ENCODE measurements at places on chromosomes 2 and 18. TPM values are rescaled to one million over a fixed set of nuclear protein-coding genes. Genes with fewer than 3 reads are reported as not detected.
A peak's percentile ranks its signal among the peaks of the same experiment; 100 is the strongest.

OTOF gene
- total RNA-seq: 0.24 TPM

FTCDNL1 gene
- total RNA-seq: 1.7 TPM

SRD5A2 gene
- not detected for total RNA-seq

STARD6 gene
- not detected for total RNA-seq

CD28 gene
- 11.0 TPM for total RNA-seq

REG3G gene
- total RNA-seq: 0.96 TPM

SLC4A5 gene
- total RNA-seq: 6.2 TPM

TCF7L1 gene
- total RNA-seq: 35.7 TPM

REG1B gene
- 3.8 TPM for total RNA-seq

ACTG2 gene
- 416 TPM for total RNA-seq

B4GALT6 gene
- total RNA-seq: 4.3 TPM

MREG gene
- total RNA-seq: 2.5 TPM

TOGARAM2 gene
- total RNA-seq: 0.65 TPM

TUBA4B gene
- not detected for total RNA-seq

DNA sequence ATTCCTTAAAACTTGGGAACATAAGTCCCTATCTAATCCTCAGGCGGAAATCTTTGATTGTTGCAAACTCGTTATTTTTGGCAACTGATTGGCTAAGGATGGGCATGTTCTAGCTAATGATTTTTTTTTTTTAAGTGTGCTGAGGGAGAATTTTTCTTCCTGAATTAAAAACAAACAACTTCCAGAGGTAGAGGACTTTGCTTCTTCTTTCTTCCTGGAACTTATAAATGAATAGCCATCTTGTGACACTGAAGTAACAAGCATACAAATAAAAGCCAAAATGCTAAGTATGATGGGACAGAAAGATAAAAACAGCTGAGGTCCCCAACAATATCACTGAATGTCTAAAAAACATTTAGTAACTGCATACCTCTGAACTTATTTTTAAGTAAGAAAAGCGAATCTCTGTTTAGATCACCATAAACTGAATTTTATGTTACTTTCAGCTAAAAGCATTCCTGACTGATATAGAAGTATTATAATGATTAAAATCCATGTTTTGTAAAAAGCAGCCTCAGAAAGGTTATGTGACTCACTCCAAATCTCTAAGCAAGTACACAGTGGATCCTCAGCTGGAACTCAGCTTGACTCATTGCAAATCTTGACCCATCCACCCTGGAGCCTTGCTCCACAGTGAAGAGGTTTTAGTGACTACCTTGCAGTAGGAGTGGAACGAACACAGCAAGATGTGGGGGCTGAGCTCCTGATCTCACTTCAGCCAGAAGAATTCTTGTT is 344.4 kb downstream of the CLIP4 start:
- no peak for DNase-seq

GRCh38 chr2:53584986-53585385 is 182.6 kb upstream of the CHAC2 start:
- DNase-seq: no peak

DNA sequence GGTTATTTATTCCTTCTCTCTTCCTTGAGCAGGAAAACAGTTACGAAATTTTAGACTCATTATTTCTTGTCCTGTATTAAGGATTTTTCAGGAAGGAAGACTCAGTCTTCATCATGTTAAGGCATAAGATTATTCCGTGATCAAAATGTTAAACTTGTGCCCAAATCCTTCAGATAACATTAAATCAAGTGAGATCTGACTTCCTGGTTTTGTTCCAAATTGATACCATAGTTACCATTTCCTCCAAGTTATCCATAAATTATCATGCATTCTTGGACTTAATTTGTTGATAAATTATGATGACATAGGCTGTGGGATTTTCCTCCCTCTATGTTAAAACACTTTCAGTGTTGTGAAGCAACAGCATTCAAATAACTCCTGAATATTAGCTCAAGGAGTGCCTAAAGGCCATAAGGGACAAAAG is 31.9 kb downstream of the EFEMP1 start:
- no peak for DNase-seq

DNA sequence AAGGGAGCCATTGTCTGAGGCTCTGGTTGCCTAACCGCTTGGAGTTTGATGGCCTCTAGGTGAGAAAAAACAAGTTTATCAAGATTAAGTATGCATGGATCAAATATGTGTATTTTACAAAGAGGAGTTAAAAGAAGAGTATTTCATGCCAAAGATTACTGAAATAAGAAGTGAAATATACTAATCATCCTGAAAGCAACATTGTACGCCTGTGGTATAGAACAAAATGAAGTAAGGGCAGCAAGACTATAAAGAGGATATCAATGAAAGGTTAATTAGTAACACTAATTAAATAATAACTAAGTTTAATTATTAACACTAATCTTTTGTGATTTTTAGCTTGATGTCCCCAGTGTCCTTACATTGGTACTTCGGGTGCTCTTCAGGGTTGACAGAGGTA is 276.7 kb downstream of the CALCRL start:
- no peak for DNase-seq

DNA sequence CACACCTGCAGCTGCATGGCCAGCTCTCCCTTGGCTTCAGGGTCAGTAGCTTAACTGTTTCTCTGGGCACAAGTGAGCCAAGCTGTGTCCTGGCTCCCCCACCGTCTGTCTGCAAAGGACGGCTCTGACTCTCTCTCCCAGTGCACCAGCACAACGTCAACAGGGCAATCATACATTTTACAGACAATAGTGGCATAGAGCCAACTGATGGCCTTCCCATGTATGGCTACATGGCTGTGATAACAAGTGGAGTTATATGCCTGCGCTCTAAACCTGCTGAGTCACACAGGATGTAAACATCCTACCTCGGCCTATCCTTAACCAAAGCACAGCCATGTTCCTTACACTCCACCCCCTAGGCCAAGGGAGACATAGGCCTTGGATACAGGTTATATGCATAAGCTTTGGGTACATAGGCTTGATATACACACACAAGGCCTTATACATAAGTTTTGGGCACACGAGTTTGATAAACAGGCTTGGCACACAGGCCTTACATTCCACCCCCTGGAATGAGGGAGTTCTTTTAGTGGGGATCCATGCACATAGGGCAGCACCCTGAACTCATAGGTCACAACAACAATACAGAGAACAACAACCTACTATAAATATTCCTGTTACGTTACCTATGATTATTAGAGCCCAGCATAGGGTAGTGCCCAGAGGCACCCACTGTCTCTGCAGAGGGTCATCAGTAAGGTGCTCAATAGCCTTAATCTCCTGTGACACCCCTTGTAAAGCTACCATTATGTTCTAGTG is 17.7 kb downstream of the PHOSPHO2 start:
- DNase-seq: no peak

- no peak for DNase-seq
These were observed 82.1 kb downstream of the UXS1 start for GRCh38 chr2:106111882-106112571.

GRCh38 chr2:64453770-64454385 is at the start of gene LGALSL:
TSS of gene LGALSL (plus strand) at chr2:64454162. CDS start at chr2:64454546, 384 bp downstream.
- peak; percentile 86 for DNase-seq

- DNase-seq: no peak
These were observed 8.6 kb downstream of the MREG start for GRCh38 chr2:216004697-216005283.

DNA sequence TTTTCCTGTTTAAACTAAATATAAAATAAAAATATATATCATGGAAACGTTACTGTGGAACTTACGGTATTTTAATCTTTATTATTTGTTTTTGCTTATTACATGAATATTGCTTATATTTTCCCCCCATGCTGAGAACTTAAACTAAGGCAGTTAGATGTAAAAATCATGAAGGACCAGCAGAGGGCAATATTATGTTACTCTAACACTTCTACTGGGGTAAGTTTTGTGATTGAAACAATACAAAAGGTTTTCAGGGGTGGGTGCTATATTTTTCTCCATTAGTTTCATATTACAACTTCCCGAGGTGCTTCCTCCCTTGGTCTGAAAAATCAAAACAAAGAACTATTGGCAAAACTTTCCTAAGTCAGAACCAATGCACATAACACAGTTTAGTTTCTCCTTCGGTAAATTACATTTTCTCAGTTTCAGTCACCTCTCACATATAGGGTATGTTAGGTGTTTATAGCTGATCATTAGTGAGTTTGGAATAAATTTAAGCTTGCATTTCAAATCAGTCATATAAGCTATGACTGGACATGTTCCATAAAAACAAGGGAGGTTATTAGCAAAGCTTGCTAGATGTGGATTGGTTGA is 54.8 kb downstream of the ZNF407 start:
- DNase-seq: no peak

GRCh38 chr2:181904022-181904632 is 12.6 kb downstream of the ITPRID2 start:
- no peak for DNase-seq

- DNase-seq: no peak
These were observed 181.0 kb upstream of the HNRNPA3 start for GRCh38 chr2:177031438-177032180.

- no peak for DNase-seq
These were observed 322.8 kb downstream of the RIT2 start for GRCh38 chr18:42792731-42793130.

DNA sequence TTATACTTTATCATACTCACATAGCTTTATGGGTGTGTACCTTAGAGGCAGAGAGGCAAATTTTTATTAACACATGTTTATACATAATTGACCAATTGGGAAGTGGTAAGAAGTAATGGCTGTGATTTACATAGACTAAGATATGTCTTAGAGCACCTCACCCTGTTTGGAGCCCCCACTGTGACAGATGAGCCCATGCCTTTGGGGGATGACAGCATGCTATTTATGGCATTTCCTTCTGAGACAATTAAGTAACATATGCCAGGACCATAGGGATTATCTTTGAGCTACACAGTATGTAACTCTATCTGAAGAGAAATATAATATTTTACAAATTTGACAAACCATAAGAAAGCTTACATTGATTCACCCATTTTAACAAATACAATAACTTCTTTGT is 1655.3 kb upstream of the ACVR2A start:
- DNase-seq: no peak

- no peak for DNase-seq
These were observed 20.8 kb downstream of the SOS1 start for GRCh38 chr2:39099870-39100728.

DNA sequence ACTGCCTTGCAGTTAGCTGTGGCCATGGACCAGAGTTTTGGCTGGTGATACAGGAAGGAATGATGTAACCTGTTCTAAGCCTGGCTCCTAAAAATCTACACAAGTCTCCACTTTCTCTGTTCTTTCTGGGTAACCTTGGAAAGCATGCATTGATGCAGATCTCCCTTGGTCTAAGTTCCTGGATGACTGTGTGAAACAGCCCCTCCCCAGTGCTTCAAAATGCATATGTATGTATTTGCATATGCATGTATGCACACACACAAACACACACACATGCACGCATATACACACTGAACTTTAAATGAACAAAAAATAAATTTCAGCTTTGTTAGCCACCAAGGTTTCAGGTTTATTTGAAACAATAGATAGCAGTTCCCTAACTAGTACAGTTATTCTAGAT is 296.1 kb downstream of the OSR1 start:
- no peak for DNase-seq

DNA sequence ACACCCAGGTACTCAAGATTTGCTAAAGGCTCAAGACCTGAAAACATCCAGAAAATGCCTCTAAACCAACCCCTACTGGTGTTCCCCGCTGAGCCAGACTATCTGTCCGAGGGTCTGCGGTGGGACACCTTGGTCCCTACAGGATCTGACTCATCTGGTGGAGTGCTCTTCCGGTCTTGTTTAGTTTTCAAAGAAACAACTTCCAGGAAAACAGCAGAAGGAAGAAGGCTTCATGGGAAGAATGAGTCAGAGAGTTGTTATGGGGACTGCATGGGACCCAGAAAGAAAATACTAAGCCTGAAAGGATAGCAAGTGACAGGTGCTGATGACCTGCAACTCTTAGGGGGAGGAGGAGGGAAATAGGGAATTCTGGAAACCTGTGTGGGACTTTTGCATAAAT is 41.3 kb downstream of the ZFP36L2 start:
- no peak for DNase-seq

DNA sequence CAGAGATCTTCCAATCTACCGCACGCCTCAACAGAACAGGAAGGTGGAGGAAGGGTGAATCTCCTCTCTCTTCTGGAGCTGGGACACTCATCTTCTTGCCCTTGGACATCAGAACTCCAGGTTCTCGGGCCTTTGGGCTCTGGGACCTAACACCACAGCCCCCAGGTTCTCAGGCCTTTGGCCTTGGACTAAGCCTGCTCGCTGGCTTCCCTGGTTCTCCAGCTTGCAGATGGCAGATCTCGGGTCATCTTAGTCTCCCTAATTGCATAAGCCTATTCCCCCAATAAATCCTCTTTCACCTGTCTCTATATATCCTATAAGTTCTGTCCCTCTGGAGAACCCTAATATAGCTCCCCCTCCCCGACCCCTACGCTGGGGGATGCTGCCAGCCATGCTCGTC is 14.8 kb downstream of the HS6ST1 start:
- no peak for DNase-seq

DNA sequence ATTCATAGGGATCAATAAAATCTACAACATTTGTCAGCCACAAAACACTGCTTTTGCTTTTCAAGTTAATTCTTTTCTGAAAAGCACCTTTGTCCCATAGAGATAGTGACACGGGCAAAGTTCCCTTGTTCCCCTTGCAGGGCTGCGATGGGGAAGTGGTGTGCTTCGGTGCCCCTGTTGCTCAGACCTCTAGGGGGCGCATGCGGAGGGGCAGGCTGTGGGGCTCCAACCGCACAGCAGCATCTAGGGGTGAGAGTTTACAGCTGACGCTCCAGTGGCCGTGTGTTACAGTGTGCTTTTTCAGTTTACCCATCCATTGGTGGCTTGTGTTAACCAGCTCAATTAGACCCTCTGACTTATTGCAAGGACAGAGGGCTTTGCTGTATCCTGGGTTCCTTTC is 1432.2 kb upstream of the ACVR2A start:
- no peak for DNase-seq

DNA sequence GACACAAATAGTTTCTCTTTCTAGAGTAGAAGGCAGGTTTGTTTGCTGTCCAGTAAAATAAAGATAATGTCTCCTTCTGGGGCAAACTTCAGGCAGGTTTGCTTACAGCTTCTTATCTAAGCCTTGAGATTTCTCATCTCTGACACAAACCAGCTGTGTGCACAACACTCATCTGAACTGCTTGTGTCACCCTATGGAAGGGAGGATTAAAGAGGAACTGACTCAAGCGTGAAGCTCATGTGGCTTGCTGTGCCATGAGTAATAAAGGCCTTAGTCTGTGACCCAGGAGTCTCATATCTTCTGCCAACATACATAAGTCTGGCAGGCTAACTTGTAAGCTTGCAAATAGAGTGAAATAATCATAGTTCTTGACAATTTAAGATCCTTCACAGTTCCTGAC is 24.2 kb upstream of the CPO start:
- no peak for DNase-seq

Measured in aorta (tissue), 5 donors.